Femur (tissue), 1 donor: ENCODE measurements at places on chromosomes 4 and X.

- no peak for DNase-seq
Measured at GRCh38 chr4:102552781-102553180, 51.6 kb downstream of the NFKB1 start.

DNA sequence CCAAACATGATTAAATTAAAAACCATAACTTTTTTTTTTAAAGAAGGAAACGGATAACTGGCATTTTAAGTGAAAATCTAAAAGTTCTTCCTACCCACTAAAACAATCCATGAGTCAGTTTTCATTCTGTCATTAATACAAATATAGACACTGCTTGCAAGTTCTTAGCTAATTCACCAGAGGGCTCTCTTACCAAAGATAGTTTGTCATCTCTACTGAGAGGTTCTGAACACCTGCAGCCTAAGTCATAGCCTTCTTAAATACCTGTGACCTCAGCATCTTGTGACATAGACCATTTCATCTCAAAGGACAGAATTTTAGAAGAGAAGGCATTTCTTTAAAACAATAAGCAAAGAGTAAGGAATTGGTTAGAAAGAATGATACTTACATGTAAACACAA is 65.3 kb upstream of the FAM120C start:
- DNase-seq, result no peak

DNA sequence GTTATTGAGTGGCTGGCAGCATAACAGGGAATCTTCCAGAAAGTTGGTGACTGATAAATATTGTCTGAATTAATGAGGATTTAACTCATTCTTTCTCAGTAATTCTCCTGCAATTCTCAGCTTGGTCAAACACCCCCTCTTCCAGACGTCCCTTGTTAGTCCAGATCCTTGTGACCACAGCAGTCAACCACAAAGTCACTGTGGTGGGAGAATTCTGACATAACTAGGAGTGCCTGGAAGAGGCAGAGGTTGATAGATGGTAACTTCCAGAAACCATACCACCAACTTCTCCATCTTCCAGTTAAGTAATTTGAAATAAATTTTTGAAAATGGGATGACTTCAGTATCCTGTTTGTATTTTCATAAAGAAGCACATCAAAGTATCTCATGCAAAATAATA is 90.1 kb downstream of the CEP44 start:
- DNase-seq, result no peak

GRCh38 chr4:80732010-80732409 is 298.5 kb upstream of the BMP3 start:
- DNase-seq, result no peak

DNA sequence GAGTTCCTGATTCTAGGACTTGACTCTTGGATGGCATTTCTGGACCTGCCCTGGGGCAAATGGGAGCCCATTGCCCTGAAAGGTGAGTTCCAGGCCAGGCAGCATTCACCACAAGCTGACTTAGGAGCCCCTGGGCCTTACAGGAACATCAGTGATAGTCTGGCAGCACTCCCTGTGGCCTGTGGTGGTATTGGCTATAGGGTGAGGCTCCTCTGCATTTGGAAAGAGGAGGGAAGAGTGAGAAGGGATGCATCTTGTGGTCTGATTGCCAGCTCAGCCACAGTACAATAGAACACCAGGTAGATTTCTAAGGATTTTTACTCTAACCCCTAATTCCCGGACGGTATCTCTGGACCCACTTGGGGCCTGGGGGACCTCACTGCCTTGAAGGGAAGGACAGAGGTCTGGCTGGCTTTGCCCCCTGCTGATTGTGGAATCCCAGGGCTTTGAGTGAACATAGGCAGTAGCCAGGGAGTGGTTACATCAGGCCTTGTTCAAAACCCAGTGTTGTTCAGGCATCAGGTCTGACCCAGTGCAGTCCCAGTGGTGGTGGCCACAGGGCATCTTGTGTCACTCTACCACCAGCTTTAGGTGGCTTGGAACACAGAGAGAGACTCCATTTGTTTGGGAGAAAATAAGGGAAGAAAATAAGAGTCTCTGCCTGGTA is 32.9 kb downstream of the MAGED4 start:
- no peak for DNase-seq

- no peak for DNase-seq
Measured at GRCh38 chrX:9586992-9587392, 122.1 kb downstream of the TBL1X start.

DNA sequence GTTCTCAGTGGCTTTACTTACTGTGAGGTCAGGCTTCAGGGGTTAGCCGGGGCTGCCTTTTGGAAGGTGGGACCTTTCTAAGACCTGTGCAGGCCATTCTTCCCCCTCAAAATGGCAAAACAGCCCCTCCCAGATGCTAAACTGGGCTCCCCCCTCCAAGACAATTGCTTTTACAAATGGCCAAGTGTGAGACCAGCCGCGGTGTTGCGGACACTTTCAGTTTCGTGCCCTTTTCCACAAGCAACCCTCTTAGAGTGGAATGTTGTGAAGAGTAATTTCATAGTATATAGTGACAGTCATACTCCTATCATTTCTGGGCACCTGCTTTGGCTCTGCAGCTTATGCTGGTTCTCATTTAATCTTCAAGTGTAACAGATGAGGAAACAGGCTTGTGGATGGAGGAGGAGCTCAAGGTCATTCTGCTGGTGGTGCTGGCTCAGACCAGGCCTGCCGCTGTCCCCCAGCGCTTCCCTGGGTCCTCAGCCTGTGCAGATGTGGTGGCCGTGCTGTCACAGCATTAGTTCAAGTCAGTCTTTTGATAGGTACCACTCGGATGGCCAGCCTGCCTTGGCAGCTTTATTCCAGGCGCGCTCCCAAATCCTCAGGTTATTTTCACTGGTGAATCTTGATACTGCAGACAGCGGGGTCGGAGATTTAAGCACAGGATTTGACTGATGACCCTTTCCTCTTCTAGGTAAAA is 55.0 kb upstream of the TADA2B start:
- no peak for DNase-seq

GRCh38 chr4:85210353-85210752 is 243.9 kb upstream of the WDFY3 start:
- DNase-seq, result no peak

GRCh38 chrX:112760697-112761096 is 79.9 kb downstream of the AMOT start:
- DNase-seq, result no peak

GRCh38 chr4:108533245-108533844 is 87.0 kb upstream of the RPL34 start:
- DNase-seq, result no peak

DNA sequence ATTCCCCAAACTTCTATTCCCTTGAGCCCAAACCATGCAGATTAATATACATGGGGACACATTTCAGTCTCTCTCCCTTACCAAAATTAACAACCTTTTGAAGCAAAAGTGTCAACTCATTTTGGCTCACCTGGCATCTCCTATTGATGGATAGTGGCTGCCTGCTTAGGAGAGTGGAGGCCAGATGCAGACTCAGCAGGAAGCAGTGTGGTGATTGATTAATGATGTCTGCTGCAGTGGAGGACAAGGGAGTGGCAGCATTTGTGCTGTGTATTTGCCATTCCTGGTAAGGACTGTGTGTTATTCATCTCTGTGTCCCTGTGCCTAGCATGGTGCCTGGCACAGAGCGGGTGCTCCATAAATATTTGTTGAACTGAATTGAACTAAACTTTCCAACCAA is 590.1 kb downstream of the RAB28 start:
- no peak for DNase-seq

DNA sequence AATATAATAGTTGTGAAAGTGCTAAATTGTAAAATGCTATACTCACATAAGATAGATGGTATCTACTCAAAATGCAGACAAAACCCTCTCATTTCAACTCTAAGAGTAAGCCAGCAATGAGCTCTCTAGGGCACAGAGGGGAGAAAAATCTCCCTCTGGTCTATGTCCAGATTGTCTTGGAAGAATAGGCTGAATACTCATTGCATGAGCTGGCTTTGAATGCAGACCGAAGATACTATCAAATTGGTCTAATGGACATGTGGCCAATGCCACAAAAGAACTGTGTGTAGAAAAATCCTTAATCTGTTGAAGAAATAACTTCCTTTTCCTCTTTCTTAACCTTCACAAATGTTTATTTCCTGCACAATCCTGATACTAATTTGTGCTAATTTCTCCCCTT is 3.5 kb downstream of the ZXDA start:
- no peak for DNase-seq

GRCh38 chrX:118864063-118864635 is 40.5 kb downstream of the ZCCHC12 start:
- peak; percentile 48 for DNase-seq

DNA sequence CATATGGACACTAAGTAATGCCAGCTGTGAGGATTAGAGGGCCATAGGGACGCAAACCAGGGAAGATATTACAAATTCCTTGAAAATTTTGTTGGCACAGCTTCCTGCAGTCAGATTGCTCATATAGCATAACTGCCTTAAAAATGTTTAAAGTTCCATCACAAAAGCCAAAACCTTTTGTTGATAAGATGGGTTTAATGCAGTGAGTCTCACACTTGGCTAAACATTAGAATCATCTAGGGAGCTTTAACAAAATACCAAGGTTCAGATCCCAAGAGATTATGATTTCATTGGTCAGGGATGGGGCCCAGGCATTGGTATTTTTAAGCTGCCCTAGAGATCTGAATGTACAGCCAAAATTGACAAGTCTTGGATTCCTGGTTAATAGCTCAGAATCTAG is 376.5 kb upstream of the MAD2L1 start:
- no peak for DNase-seq

DNA sequence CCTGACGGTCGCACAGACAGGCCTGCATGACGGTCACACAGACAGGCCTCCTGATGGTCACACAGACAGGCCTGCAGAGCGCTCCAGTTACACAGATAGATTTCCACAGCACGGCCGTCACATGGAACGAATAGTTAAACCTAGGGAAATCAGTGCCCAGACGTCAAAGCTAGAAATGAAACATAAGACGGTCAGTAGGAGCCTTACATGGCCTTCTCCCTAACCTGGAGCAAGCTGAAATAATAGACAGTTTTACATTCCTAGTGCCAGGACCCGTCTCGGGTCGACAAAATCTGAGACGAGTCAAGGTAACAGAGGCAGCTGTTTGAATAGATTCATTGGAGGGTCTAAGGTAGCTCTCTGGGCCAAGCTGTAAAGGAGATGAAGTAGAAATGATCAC is 126.9 kb downstream of the MTNR1A start:
- DNase-seq, result no peak

DNA sequence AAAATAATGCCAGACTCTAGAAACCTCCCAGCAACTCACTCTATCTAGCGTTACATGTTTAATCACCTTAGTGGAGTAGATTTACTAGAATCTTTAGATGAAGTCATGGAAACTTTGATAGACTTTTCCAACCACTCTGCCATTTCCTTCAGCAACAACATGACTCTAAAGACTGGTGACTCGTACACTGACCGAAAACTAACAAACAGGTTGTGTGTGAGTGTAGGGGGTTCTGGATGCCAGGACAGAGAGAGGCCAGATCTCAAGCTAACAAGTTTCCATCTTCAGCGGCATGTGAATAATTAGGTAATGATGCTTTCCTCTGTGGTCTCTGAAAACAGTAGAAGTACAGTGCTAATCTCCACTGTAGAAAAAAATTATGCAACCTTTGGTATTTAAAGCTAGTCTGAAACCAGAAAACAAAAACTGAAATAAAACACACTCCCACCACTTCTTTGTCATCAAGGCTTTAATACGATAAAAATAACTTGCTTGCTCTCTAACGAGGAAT is 286.4 kb downstream of the PRDM5 start:
- no peak for DNase-seq

- DNase-seq, result no peak
Measured at GRCh38 chr4:2570551-2571222, 34.2 kb downstream of the FAM193A start.

- DNase-seq, result peak; percentile 25
Measured at GRCh38 chr4:41538887-41539498, 1.0 kb downstream of the LIMCH1 start.

- DNase-seq, result no peak
Measured at GRCh38 chrX:55874807-55875206, 157.3 kb downstream of the RRAGB start.

GRCh38 chr4:7067126-7067451 is 775 bp downstream of the GRPEL1 start:
- DNase-seq, result no peak

- peak; percentile 44 for DNase-seq
Measured at GRCh38 chrX:2710041-2710840, 19.1 kb downstream of the CD99 start.

GRCh38 chr4:76696109-76696508 is 201.8 kb downstream of the SOWAHB start:
- DNase-seq, result no peak

DNA sequence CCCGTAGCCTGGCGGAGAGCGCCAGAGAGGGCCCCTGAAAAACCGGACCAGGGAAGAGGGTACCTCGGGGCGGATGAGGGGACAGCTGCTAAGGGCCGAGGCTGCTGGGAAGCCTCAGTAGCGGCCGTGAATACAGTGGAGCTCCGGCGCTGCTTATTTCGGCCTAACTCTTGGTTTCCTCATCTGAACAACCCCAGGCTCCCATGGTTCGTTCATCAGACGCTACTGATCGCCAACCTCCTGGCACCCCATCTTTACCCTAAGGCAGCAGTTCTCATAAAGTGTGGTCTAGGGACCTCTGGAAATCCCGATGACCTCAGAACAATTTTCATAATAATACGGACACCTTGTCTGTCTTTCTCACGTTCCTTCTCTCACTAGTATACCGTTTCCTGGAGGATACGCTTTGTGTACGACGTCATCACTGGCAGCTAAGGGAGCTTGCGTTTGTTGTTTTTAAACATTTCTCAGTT is 645 bp upstream of the RAB28 start:
- no peak for DNase-seq

DNA sequence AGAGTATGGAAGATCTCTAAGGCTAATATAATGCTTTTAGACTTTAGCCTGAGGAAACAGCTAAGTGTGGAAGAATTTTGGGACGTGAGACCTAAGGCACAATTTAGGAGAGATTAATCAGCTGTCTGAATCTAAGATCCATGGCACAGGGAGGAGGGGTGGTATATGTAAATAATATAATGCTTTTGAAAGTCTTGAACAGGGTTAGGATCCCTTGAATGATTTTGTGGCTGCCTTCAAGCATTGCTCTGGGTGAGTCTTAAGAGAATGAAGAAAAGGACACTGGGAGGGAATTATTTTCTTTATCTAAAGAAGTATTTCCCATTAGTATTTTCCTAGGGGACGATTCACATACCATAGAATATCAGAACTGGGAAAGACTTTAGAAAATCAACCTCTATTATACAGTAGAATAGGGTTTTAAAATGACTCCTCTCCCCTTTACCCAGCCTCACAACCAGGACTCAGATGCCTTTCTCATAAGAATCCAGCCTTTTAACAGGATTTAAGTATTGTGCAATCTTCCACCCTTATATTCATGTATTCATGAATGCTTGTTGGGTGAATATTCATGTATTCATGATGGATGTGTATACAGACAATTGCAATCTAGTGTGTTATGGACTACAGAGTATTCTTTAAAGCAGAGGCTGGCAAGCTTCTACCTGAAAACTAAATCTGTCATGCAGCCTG is 664.2 kb upstream of the CPEB2 start:
- DNase-seq, result no peak

- no peak for DNase-seq
Measured at GRCh38 chr4:76494871-76495590, 60.0 kb downstream of the SHROOM3 start.

DNA sequence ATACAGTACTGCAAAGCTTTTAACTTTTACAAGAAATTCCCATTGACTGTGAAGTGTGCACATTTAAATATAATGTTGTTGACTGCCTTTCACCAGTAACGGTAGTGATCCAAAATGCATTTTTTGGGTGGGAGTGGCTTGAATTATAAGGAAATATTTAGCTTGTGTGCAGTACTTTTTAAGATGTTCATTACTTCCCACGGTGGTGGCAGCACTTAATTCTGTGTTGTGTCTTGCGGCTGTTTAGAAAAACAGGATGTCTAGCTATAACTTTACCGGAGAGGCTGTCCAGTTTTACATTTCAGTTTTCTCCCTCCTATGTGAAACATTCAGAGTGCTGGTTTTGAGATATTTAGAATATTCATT is 1.7 kb downstream of the TMEM131L start:
- DNase-seq, result no peak
